ENCODE measurements at places on chromosomes 16 and 17.

GRCh38 chr16:2151188-2152091, 3.0 kb downstream of the RAB26 start:
- no peak for DNase-seq

GRCh38 chr17:42198897-42199296, 4.6 kb upstream of the GHDC start:
- no peak for DNase-seq

GRCh38 chr16:48136547-48137360, 19.0 kb downstream of the ABCC12 start:
- no peak for DNase-seq

DNA sequence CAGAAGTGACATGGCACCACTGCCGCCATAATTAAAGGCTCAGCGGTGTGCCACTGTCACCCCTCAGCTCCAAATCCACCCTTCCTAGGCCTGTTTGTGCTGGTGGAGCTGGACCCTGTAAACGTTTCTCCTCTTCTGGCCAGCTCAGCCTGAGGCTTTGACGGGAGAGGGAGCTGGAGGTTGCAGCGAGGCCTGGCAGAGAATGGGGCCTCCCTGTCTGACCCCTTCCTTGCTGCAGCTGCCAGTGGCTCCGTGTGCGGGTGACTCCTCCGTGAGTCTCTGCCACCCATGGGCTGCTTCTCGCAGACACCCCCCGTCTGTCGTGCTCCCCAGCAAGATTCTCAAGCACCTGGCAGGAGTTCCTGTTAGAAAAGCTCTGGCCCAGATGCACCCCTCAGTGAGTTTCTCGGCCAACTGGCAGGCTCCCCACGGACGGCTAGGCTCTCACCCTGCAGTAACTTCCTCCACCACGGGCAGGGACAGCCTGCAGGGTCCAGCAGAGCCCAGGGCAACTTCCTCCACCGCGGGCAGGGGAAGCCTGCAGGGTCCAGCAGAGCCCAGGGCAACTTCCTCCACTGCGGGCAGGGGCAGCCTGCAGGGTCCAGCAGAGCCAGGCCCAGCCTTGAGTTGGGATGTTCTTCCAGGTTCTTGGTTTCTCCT, 4.7 kb upstream of the CHMP6 start:
- DNase-seq: no peak

DNA sequence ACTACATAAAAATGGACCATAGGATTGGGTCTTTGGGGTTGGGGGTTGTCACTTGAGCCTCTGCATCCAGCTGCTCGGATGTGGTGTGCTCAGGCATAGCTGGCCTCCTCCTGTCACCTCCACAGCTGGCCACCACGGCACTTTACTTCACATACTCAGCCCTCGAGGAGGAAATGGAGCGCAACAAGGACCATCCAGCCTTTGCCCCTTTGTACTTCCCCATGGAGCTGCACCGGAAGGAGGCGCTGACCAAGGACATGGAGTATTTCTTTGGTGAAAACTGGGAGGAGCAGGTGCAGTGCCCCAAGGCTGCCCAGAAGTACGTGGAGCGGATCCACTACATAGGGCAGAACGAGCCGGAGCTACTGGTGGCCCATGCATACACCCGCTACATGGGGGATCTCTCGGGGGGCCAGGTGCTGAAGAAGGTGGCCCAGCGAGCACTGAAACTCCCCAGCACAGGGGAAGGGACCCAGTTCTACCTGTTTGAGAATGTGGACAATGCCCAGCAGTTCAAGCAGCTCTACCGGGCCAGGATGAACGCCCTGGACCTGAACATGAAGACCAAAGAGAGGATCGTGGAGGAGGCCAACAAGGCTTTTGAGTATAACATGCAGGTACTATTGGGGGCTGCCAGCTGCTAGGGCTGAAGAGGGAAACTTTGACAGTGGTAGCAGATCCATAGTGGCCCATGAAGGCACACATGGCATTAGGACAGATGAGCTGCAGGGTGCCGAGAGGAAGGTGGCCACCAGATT, 30.8 kb downstream of the CDIP1 start:
- no peak for DNase-seq

Measured in CD4-positive, alpha-beta memory T cell (primary cell).